Body of pancreas (tissue), 4 donors: ENCODE measurements at places on chromosomes 3 and 15. TPM values are rescaled to one million over a fixed set of nuclear protein-coding genes. Genes with fewer than 3 reads are reported as not detected.

GRCh38 chr15:70063261-70063925 is 34.3 kb downstream of the TLE3 start:
- no peaks in the 10 kb centered on the region for H3K27me3 ChIP-seq
- H3K36me3 ChIP-seq, result no peaks in the 10 kb centered on the region

DNA sequence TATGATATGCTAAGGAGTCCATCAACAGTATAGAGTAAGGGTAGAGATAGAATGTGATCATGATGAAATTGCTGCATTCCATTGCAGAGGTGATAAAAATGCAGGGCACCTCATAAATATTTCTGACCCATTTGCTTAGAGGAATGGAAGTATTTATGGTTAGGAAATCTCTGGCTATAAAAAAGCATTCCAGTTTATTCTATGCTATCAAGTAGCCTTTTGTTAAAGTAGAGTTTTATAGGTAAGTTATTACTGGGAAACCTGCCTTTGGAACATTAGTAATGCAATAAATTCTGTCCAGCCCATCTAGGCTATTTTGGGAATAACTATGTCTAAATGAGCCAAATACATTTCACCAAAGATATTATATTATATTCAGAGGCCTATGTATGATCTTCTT is 19.8 kb upstream of the STRIT1 start:
- no peaks in the 10 kb centered on the region for H3K4me1 ChIP-seq
- no peaks in the 10 kb centered on the region for H3K36me3 ChIP-seq
- H3K4me3 ChIP-seq, result no peak overlapping the region
- DNase-seq, result no peak
- peak overlapping the region; percentile 34 for H3K27ac ChIP-seq

The IL5RA gene
- not detected for total RNA-seq

GRCh38 chr15:57367556-57367955 is 8.7 kb upstream of the CGNL1 start:
- no peaks in the 10 kb centered on the region for H3K27me3 ChIP-seq
- no peak overlapping the region for H3K4me3 ChIP-seq
- no peak for DNase-seq
- H3K27ac ChIP-seq, result no peak overlapping the region
- H3K36me3 ChIP-seq, result no peaks in the 10 kb centered on the region

GRCh38 chr3:127775398-127776109 is 46.8 kb downstream of the MGLL start:
- no peak overlapping the region for H3K4me3 ChIP-seq
- no peak for DNase-seq
- no peaks in the 10 kb centered on the region for H3K36me3 ChIP-seq

DNA sequence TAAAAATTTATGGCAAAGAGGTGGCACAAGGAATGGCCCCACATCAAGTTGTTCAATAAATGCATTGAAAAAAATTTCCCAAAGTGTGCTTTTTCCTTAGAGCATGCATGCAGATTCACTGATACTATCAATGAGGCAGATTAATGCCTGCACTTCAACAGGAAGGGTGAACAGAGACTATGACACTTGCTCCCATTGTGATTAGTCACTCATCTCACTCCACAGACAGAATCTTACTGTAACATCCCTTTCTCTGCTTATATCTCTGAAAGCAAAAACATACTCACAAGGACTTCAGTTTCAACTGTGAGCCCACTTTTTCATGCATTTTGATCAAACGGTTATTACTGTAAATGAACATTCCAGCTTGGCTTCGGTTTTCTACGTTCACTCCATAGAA is 60.9 kb downstream of the MORC1 start:
- no peak overlapping the region for H3K4me3 ChIP-seq
- H3K27me3 ChIP-seq, result no peaks in the 10 kb centered on the region
- DNase-seq, result no peak
- no peaks in the 10 kb centered on the region for H3K36me3 ChIP-seq
- no peak overlapping the region for H3K27ac ChIP-seq

The TMEM108 gene
- 1.6 TPM for total RNA-seq

- DNase-seq, result no peak
- no peak overlapping the region for H3K27ac ChIP-seq
- H3K36me3 ChIP-seq, result no peaks in the 10 kb centered on the region
- H3K4me3 ChIP-seq, result no peak overlapping the region
- no peaks in the 10 kb centered on the region for H3K27me3 ChIP-seq
These were observed 122.1 kb upstream of the TPRG1 start for GRCh38 chr3:189049458-189050236.

The NOX5 gene
- not detected for total RNA-seq

DNA sequence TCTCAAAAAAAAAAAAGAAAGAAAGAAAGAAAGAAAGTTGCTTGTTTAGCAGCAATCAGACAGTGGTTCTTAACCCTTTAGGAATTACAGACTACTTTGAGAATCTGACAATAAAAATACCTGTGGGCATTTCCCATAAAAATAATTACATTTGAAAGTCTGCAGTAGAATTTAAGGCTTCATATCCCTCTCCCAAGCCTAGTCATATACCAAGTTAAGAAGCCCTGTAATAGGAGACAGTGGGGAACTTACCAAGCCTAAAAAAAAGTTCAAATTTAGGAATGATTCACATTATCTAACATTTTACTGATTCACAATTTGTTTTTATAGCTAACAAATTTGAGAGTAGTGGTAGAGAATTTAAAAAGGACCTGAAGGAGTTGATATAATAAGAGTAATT is 47.5 kb downstream of the LRRFIP2 start:
- H3K27ac ChIP-seq, result no peak overlapping the region
- no peak for DNase-seq
- H3K4me1 ChIP-seq, result peaks cover 23% of the 10 kb centered on the region
- no peak overlapping the region for H3K4me3 ChIP-seq
- no peaks in the 10 kb centered on the region for H3K36me3 ChIP-seq
- no peaks in the 10 kb centered on the region for H3K27me3 ChIP-seq

GRCh38 chr3:150639262-150639661 is 36.1 kb downstream of the SELENOT start:
- no peaks in the 10 kb centered on the region for H3K36me3 ChIP-seq
- H3K27ac ChIP-seq, result no peak overlapping the region
- H3K4me3 ChIP-seq, result no peak overlapping the region
